Fibroblast of the aortic adventitia (primary cell): ENCODE measurements at places on chromosomes 7 and 10. TPM values are rescaled to one million over a fixed set of nuclear protein-coding genes. Genes with fewer than 3 reads are reported as not detected.

- DNase-seq: no peak
Measured at GRCh38 chr10:59753267-59753666, at the start of gene MRLN. MRLN (minus strand) TSS chr10:59753455.

DNA sequence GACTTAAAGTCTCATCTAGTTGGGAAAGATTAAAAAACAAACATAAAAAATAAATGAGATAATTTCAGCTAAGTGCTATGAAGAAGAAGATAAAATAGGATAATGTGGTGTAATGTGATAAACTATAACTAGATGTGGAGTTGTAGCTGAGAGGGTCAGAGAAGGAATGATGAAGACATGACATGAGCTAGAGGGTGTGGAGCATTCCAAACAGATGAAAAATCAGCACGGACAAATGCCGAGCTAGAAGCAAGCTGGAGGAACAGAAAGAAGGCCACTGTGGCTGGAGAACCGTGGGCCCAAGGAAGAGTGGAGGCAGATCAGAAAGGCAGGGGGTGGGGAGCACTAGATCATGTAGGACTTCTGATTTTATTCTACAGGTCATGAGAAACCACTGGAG, 70.6 kb downstream of the CDK6 start:
- peak; percentile 86 for DNase-seq

DNA sequence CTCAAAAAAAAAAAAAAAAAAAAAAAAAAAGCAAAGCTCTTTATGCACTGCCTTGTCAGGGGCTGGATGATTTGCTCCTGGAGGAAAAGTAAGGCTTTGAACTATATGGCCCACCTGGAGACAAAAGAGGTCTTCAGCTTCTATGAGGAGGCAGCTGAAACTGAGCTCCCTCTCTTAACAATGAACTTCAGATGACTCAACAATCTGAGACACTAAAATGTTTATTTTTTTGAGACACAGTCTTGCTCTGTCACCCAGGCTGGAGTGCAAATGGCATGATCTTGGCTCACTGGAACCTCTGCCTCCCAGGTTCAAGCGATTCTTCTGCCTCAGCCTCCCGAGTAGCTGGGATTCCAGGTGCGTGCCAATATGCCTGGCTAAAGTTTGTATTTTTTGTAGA, 36.7 kb downstream of the RAB19 start:
- no peak for DNase-seq

Gene BTAF1
- 43.0 and 58.6 TPM in 2 replicates for total RNA-seq

Gene AOAH
- 0.74 TPM in 1 of 2 replicates, not detected in the other for total RNA-seq

Gene TMEM229A
- 3.8 TPM in 1 of 2 replicates, not detected in the other for total RNA-seq

GRCh38 chr7:104943502-104944343, 70.3 kb upstream of the KMT2E start:
- peak; percentile 95 for DNase-seq

- DNase-seq: no peak
Measured at GRCh38 chr7:2728316-2729030, 40.5 kb downstream of the AMZ1 start.
